ENCODE measurements at places on chromosomes 12 and 14.
A peak's percentile ranks its signal among the peaks of the same experiment; 100 is the strongest.

DNA sequence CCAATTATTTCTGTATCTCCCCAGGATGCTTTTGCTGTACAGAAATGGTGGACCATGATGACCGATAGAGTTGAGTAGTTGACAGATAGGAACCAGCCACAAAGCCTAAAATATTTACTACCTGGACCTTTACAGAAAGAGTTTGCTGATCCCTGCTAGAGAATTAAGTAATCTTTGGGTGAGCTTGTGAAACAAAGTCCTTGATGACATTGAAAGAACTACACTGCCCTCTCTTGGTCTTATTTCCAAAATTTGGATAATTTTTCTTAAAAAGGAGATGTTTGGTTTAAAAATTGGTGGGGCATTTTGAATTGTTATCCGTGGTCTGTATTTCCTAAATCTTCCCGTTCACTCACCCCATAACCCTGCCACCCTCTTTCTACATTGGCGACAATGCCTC is 13.7 kb upstream of the TCTN1 start:
- DNase-seq = peak; percentile 45

- no peak for DNase-seq
Measured at GRCh38 chr12:87430444-87430843, 598.8 kb downstream of the C12orf50 start.

DNA sequence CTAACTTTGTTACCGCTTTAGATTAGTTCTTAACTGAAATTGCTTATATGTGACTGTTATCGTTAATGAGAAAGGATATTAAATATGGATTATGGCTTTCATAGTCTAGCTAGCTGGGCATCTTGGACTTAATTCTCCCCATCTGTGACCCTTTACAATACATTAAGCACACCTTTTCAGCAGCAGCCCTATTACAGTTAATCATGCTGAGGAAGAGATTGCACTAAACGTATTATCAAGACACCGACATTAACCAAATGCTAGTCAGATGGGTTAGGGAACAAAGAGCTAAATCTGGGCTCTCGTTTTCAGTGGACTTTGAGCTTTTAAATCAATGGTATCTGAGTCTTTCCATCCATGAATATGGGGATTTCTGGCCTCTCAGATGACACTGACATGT is 447.5 kb upstream of the DCN start:
- DNase-seq = no peak

DNA sequence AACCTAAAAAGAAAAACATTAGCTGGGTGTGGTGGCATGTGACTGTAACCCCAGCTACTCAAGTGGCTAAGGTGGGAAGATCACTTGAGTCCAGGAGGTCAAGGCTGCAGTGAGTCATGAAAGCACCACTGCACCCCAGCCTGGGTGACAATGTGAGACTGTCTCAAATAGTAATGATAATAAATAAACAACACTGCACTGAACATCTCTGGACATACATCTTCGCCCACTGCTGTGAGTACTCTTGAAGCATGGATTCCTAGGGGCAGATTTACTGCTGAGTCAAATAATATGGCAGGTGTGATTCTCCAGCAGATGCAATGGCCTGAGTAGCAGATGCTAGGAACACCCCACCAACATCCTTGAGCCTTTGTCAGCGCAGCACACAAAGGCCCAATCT is 23.6 kb downstream of the ABCB9 start:
- no peak for DNase-seq

DNA sequence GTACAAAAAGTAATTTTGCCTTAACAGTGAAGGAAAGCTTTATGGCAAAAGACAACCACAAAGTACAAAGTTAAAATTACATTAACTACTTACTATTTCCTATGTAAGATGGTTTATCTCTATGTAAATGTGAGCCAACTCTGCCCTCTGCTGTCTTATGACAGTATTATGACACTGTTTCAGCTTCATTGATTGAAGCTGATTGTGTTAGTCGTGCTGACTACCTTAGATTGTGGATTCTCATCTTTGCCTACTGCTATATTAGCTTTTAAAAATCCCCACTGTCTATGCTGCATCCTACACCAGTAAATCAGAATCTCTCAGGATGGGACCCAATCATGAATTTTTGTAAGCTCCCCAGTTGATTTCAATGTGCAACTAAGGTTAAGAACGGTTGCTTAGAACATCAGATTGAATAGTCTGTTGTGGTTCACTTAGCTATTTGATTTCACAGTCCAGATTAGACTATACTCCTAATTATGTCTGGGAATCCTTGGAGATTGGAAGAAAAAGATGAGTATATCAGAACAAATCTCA is 12.2 kb upstream of the SPTB start:
- DNase-seq = peak; percentile 52

DNA sequence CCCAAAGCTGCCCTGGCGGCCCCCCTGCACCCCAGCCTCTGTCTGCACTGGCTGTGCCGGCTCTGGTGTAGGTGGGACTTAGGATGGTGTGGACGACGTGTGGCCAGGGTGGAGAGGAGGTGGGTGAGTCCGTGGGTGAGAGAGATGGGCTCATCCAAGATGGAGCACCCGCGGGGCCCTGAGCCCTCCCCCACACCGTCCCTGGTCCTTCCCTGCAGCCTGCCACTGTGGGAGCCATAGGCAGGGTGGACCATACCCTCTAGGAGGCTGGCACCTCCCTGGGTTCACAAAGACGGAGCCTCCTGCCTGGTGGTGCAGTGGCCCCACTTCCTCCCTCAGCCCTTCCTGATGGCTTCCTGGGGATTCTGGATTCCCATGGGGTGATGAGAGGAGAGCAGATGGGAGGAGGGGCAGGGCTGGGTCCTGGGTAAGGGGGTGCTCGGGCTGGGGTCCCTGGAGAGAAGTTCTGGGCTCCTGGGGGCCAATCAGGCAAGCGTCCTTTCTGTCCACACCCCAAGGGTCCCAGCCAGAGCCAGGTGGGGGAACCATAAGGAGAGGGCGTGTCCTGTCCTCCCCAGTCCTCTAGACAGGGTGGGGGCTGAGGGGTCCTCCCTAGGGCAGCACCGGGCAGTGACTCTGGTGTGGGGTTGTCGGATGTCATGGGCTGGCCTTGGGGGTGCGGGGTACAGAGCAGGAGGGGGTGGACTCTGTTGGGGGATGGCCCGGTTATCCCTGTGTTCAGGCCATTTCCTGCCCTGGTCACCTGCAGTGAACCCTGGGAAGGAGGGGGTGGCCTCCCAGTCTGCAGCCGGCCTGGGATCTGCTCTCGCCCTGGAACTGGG is 384.8 kb downstream of the TMEM121 start:
- DNase-seq = no peak

DNA sequence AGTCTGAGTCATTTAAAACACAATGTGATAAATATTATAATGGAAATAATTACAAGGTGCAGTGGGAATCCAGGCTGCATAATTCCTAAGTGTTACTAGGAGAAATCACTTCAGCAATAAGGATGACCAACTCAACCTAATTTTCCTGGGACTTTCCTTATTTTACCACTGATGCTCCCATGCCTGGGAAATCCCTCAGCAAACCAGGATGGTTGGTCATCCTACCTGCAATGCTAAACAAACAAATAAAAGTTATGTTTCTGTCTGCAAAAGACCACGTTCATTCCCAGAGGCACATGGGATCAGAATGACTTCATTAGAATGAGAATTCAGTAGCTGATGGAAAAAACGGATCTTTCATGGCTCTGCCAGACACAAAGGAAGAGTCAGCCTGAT is 130.8 kb upstream of the RAP1B start:
- no peak for DNase-seq

GRCh38 chr12:52789637-52790426 is 6.1 kb downstream of the KRT3 start:
- no peak for DNase-seq

DNA sequence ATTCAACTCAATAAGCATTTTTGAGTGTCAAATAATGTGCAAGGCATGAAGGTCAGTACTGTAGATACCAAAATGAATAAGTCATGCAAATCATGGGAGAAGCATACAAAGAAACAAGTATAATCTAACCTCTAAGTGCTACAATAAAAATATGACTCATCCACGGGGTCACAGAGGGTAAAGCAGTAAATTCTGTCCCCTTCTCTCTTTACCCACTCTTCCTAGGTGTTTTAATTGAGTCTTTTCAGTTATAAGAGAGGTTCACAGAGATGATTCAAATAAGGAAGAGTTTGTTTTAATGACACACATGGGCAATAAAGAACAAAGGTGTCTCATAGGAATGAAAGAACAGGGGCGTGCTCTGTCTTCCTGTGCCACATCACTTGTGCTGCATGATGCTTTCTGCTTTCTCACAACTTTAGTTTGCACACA is 71.5 kb upstream of the DAAM1 start:
- DNase-seq = no peak

- DNase-seq = no peak
Measured at GRCh38 chr14:47826809-47827208, 151.4 kb upstream of the MDGA2 start.

DNA sequence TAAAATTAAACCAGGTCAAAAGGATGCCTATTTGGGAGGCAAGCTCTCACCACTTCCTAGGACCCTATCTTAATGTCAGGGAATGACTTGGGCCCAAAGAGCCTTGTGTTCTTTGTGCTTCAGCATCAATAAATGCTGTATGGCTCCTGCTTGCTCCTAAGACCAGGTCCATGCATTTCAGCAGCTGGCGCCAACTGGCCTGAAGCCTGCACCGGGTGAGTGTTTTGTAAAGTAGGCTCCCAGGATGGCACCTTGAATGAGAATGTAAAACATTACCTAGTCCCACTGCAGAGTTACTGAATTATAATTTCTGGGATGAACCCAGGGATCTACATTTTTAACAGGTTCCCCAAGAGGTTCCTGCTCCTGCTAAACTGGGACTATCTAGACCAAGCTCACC is 16.1 kb upstream of the SLC38A4 start:
- no peak for DNase-seq

DNA sequence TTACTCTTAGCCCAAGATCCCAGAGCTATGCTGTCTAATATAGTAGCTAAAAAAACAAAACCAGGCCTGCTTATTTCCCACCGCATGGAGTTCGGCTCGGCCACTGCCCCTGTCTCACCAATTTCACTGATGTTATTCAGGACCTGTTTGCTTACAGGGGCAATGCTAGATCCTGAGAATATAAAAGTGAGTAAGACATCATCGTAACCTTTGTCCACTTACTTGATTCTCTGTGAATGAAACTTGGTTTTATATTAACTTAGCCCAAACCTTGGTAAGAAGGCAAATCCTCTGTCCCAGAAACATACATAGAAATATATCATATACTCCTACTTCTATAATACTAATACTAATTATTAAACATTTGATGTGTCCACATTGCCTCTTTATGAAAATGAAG is 56.6 kb downstream of the RNFT2 start:
- no peak for DNase-seq
